ENCODE measurements at places on chromosomes 3 and 15.

- DNase-seq = no peak
These were observed 69.1 kb downstream of the CMTM8 start for GRCh38 chr3:32307591-32307990.

- no peak for DNase-seq
These were observed 75.5 kb upstream of the IQSEC1 start for GRCh38 chr3:13148561-13149329.

- no peak for DNase-seq
These were observed 88.8 kb downstream of the CLASP2 start for GRCh38 chr3:33629219-33629618.

DNA sequence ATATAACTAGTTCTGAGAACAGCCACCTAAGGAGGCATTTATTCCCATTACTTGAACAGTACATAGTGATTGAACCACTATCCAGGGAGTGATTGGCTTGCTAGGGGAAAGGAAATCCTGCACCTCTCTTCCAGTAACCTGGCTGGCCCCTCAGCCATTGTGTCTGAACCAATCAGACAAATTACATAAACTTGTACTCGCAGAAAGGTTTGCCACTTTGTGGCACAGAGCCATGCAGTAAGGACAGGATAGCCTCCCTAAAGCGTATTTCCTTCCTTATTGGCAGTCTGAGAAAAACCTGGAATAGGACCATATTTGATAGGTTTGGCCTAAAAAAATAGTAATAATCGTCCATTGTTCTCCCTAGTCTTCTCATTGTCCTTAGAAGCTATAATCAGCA is 19.0 kb downstream of the CMSS1 start:
- no peak for DNase-seq

- no peak for DNase-seq
These were observed 4.4 kb upstream of the RPL32 start for GRCh38 chr3:12845811-12846210.

- DNase-seq = peak; percentile 43
These were observed 222.9 kb downstream of the WDR72 start for GRCh38 chr15:53536479-53537120.

DNA sequence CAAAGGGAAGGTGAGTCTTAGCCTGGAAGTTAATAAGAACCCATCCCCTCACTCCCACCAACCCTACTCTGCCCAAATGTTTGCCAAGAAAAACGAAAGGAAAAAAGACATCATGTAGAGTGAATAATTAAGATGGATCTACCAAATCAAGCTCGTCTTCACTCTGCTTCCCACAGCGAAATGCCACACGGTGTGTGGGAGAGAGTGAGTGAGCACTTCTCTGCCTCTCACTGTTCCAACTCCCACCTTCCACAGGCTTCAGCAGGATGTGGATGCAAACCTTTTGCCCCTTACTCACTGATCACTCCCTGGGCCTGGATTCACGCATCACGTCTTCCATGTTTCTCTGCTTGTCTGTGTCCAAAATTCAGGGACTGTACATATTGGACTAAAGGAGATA is 85.4 kb downstream of the WDR76 start:
- DNase-seq = no peak

DNA sequence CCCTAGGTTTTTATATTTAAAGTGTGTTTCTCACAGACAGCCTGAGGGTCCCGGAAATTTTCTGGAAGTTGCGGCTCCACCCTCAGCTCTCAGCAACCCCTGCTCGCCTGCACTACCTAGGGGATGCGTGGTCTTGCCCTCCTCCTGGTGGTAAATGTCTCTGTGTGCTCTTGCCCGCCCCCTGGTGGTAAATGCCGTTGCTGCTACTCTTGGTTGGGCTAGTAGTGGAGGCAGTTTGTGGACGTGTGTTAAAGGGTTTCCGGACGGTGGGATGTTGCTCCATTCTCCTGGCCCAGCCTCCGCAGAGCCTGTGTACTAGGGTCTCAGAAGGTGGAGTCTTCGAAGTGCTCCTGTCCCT is 27.4 kb downstream of the STOML1 start:
- DNase-seq = peak; percentile 81

DNA sequence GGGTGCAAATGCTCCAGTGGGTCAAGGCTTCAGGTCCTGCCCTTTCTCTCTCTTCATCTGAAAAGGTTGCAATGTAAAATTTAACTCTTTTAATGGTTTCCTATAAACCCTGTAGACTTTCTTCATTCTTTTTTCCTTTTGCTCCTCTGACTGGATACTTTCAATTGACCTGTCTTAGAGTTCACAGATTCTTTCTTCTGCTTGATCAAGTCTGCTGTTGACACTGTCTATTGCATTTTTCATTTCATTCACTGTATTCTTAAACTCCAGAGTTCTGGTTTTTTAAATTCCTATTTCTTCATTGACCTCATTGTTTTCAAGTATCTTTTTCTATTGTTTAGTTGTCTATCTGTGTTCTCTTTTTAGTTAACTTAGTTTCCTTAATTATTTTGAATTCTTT is 82.1 kb downstream of the FAM227B start:
- DNase-seq = no peak

- DNase-seq = no peak
These were observed 447.8 kb upstream of the PROK2 start for GRCh38 chr3:72232777-72233176.

GRCh38 chr3:181755959-181756358 is 44.2 kb downstream of the SOX2 start:
- DNase-seq = peak; percentile 57

DNA sequence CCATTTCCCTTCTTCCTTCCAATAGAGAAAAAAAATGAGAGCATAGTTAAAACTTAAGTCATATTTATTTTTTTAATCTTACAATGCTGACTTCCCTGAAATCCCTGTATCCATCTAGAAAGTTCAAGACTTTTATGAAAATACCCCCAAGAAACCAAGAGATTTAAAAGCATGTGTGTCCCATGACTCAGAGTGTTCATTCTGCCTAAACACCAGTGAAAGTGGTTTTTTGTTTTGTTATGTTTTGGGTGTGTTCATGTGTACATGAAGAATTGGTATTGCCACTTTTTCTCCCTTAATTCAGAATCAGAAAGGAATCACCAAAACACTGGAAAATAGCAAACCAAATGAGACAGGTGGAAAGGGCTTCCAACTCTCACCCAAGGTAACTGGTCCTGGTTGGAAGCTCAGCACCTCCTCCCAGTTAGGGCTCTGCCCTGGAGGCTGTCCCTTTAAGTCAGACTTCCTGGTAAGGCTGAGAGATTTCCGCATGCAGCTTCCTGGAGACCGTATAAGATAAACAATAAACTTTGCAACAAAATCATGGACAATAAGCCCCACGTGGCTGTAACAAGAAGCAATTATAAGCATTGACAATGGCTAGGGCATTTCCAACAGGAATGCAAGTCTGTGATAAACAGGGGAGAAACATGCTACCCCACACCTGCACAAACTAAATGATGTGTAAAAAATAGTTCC is 121.9 kb upstream of the ARHGEF3 start:
- DNase-seq = peak; percentile 55

GRCh38 chr3:141835557-141836229 is 40.8 kb upstream of the ATP1B3 start:
- DNase-seq = no peak

DNA sequence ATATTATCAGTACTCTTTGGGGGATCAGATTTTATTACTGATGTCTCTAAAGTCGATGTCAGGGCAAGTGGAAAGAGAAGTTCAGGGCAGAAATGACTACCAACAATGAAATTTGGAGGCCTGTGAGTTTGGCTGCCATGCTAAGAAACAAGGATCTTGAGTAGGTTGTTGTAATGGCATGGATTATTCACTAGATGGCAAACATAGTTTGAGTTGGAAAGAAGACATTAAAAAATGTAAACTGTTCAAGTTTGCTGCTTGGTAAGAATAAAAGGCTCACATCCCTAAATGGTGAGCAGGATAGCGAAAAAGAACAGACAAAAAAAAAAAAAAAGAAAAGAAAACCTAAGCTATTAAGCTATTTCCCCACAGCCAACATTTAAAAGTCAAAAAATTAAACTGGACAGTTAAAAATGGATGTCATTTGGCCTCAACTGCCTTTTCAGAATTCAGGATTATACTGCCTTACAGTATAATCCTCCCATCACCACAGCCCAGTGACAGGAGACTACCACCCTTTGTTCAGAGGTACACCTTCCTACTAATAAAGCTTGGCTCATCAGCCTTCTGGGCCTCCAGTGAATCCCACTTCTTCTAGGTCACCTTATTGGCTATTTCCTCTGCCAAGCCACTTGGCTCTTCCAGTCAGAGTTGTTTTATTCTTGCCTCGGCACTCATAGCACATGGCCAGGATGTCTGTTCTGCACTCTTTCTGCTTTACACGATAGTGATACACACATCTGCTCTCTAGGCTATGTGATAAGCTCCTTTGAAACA is 163.7 kb downstream of the PLD1 start:
- DNase-seq = peak; percentile 58

GRCh38 chr3:190645932-190646460 is 132.1 kb downstream of the IL1RAP start:
- no peak for DNase-seq

DNA sequence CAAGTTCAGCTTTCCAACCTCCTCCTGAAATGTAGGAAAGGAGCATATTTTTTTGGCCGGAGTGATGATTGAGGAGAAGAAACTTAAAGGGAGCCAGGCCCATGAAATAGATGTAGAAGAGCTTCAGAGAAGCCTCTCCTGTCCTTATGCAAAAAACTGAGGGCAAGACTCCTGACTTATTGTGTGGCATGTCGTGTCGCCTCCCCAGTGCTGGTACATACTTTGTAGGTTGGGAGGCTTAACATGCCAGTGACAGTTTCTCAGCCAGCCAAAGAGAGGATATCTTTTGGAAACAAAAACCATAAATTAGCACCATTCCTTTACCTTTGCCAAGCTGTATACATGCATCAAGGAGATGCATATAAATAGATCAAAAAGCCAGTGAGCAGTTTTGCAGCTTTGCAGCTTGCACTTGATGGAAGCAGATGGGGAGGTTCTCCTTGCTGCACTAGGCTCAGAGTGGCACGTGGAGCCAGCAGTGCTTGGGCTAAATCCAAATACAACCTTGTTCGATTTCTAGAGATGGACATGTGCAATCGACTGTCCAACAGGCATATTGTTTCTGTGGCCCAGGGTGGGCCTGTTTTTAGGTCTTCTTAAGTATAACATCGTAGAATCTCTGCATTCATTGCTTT is 10.2 kb downstream of the SLCO3A1 start:
- no peak for DNase-seq

DNA sequence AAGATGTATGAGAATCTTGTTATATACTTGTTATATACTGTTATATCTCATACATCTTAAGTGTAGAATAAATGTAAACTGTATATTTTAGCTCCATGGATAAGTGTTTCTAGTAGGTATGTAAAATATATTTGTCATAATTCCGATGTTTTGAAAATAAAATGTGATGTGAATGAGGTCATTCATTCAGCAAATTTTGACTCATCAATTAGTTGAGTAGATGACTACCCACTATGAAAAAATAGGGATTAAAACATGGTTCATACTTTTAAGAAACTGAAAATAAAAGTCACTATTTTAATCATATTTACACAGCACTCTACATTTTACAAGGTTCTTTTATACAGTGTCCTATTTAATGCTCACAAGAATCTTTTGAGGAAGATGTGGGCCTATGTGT is 28.4 kb upstream of the CNTN3 start:
- no peak for DNase-seq

Measured in DMS53 (cell line).